SW 1271 (cell line): ENCODE measurements at places on chromosomes 4 and X.

DNA sequence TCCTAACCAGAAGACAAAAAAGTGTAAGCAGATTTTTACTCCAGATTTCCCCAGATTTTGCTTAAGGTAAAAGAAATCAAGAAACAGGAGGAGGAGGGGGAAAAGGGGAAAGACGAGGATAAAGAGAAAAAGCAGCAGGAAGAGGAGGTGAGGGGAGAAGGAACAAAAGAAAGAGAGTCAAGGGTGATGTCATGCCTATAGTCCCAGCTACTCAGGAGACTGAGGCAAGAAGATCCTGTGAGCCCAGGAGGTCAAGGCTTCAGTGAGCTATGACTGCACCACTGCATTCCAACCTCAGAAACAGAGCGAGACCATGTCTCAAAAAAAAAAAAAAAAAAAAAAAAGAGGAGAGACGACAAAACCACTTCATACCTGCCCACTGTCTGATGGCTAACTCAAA is 12.0 kb upstream of the PKD2 start:
- DNase-seq: no peak

DNA sequence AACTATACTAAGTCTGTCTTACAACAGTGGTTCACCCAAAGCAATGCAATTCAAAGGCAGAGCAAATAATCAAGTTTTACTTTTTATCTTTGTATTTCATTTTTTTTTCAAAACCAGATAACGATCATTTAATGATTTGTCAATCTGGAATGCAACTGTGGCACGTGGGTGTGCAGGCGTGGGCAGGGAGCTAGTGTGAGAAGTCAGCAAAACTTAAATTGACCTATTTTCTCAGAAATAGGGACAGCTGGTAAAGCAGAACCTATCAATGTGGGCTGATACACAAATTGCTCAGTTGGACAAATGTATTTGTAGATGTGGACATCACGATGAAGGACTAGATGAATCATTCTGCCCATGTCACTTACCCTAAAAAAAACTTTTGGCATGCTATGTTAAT is 105.6 kb downstream of the CBLL2 start:
- no peak for DNase-seq

- DNase-seq: no peak
Measured at GRCh38 chr4:53005808-53006207, 143.7 kb downstream of the RASL11B start.

DNA sequence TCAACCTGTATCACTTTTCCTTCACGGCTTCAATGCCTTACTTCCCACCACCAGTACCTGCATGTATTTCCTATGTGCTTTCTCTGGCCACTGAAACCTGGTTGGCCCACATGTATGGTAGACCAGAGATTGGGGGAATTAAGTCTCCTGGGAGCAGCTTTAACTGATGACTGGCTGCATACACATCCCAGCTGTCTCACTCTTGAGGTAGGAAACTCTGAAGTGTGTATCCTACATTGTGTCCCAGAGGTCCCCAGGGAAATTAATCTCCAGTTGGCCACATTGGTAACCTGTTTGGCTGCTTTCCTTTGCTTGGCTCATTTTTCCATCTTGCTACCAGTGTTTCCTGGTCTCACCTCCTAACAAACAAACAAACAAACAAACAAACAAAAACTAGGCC is 124.4 kb downstream of the ZNF827 start:
- DNase-seq: no peak

GRCh38 chr4:174709526-174709925 is 119.5 kb downstream of the GLRA3 start:
- DNase-seq: no peak
